ENCODE measurements at places on chromosomes 6 and 20.

- DNase-seq: no peak
These were observed 7.2 kb upstream of the VWA7 start for GRCh38 chr6:31784098-31784925.

DNA sequence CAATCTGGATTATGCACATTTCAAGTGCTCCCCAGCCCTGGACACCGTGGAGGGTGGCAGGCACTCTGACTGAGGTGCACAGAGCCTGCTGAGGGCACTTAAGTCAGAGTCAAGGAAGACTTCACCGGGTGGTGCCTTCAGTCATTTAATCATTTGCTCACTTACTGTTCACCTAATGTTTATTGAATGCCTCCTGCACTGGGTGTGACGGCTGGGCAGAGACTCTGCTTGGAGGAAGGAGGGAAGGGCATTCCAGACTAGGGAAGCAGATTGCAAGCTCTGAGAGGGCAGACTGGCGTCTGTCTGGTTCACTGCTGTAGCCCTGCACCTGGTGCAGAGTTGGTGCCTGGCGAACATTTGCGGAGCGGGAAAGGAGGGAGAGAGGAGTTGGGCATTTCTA, 54.2 kb upstream of the FAM83D start:
- DNase-seq: no peak

- no peak for DNase-seq
These were observed 46.6 kb downstream of the ZMYND8 start for GRCh38 chr20:47309806-47310426.

GRCh38 chr6:30725713-30726505, 5.8 kb downstream of the TUBB start:
- no peak for DNase-seq

DNA sequence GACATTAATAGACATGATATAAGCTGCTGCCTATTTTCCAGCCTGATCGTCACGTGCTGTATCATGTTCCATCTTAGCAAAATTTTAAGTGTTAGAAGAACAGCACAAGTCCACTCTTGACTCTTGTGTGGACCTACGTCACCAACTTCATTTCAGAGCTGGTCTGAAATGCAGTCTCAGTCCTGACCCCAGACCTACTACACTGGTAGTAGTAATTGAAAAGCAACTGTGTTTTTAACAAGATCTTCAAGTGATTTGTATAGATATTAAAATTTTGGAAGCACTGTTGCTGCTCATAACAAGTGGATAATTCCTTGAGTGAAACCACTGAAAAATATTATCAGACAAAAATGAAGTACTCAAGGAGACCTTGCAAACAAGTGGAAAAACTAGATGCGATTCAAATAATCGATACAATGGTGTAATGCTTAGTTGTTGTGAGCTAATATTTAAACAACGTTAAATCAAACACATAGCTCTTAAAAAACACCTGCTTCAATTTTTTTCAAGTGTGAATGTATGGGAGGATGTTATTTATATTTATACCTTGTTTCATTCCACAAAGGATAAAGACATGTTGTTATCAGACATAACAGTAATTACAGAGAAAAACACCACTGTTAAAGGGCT, 110.9 kb upstream of the JAG1 start:
- DNase-seq: no peak

- no peak for DNase-seq
These were observed 71.8 kb downstream of the SAMD3 start for GRCh38 chr6:130150906-130151305.
